ENCODE measurements at places on chromosomes 16 and 17.

- DNase-seq: no peak
These were observed 873 bp downstream of the SETD1A start for GRCh38 chr16:30958175-30959079.

- DNase-seq: no peak
These were observed 49.0 kb upstream of the ACSM2B start for GRCh38 chr16:20624882-20625807.

- no peak for DNase-seq
These were observed 36.0 kb downstream of the ZFP90 start for GRCh38 chr16:68575082-68575481.

- DNase-seq: no peak
These were observed 806.2 kb upstream of the EEF2KMT start for GRCh38 chr16:5903832-5904231.

GRCh38 chr17:9788601-9789000 lies 2.8 kb downstream of the DHRS7C start:
- DNase-seq: no peak

GRCh38 chr16:4316108-4316863 lies 419 bp downstream of the GLIS2 start:
- DNase-seq: no peak

GRCh38 chr16:81445143-81445961 lies 744 bp downstream of the CMIP start:
- DNase-seq: no peak

- DNase-seq: no peak
These were observed 1904.1 kb downstream of the TP53TG3F start for GRCh38 chr16:35363510-35363909.

- DNase-seq: no peak
These were observed 120.2 kb downstream of the METRNL start for GRCh38 chr17:83199500-83200201.

DNA sequence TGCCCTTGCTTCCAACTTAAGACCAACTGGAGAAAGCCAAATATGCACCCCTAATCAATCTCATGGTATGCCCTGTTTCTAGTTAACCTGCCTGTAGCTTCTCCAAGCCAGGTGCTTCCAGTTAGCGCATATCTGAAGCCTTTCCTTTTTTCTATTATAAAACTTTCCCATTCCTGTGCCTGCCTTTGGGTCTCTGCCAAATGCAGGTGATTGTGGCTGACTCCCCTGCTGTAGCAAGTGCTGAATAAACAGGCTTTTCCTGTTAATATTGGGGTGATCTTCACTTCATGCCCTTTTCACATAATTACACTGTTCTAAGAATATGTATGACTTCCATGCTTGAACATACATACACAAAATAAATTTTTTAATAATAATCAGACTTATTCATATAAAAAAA lies 207.4 kb downstream of the TANC2 start:
- no peak for DNase-seq

DNA sequence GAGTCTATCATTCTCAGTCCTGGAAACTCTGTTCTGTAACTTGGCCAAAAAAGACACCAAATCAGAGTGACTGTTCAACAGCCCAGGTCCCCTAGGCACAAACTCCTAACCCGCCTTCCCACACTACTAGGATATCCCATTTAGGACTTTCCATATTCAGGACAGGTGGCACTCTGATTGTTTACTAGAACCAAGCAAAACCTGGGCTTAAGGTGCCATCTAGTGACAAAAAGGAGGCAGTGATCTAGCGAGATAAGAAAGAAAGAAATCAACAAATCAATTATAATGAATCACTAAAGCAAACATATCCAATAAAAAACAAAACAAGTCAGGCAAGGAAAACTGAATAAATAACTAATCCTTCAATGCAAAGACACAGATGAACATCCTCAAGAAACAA lies 203.9 kb downstream of the CEP112 start:
- no peak for DNase-seq

DNA sequence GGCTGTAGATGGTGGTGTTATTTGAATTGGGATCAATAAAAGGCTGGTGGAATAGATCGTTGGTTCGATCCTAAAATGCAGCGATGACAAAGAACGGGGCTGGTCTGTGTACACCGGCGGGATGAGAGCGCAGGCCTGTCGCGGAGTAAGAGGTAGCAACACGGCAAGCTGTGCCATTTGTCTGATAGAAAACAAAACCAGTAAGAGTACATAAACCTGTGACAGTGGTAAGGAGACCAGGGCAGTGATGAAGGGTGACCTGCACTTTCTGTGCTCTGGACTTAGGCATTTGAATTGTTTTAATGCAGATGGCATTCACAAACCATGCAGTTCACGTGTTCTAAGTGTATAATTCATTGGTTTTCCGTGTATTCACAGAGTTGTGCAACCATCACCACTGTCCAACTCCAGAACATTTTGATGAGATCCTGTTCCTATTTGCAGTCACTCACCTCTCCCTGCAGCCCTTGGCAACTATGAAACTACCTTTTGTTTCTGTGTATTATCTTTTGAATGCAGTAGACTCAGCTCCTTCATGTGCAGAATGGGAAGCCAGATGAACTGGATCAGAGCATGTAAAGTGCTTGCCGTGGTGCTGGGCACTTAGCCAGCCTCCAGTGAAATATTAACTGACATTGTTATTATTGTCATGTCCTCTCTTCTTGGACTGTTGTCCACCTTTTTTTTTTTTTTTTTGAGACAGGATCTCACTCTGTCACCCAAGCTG lies 286.1 kb downstream of the SNX29 start:
- DNase-seq: no peak

DNA sequence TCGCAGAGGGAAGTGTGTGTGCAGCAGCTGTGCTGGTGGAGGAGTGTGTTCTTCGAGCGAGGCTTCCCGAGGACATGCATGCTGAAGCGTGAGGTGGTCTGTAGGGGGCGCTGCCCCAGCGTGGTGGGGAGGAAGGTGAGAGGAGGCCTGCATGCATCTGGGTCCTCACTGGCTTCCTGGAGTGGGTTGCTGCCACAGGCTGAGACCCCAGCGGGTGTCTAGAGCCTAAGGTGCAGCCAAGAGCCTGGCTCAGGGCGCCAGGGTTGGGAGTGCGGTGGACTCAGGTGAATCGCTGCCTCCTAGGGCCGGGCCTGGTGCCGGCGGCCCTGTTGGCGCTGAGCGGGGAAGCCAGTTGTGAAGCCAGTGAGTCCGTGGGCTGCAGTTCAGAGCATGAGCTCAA lies 7.5 kb upstream of the HSD3B7 start:
- no peak for DNase-seq

DNA sequence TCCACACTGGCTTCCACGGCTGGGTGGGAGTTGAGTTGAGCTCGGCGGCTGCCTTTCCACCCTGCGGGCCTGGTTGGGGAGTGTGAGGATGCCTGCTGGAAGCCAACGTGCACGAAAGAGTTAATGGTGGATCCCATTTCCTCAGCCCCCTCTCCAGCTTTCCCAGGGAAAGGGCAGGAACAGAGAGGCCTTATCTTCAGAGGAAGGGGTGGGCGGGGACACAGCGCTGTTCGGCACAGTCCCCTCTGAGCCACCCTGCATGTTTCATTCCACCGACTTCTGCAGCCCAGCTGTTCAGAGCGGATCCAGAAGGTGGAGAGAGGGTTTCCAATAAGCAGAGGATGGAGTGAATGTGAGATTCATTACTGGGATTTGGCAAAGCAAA lies 295.3 kb downstream of the SEC14L1 start:
- no peak for DNase-seq

DNA sequence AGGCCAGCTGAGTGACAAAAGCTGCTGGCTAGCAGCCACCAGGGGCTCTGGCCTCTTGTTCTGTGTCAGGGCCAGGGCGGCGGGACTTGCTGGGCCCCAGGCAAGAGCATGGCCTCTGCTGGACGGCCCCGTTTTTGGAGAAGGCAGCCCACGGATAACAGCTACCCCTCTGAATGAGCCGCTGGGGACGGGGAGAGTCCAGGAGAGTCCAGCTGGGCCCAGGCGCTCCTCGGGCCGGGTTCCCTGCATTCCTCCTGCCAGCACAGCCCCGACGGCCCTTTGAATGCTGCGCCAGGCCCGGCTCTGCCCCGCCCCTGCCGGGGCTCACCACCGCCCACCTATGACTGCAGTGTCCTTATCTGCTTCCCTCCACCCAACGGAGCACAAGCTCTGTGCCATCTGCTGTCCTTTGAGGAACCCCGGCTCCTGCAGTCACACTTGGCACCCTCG lies 33.4 kb downstream of the SLC7A5 start:
- no peak for DNase-seq

GRCh38 chr16:71441348-71442050 lies 355 bp downstream of the TLE7 start:
- DNase-seq: no peak

DNA sequence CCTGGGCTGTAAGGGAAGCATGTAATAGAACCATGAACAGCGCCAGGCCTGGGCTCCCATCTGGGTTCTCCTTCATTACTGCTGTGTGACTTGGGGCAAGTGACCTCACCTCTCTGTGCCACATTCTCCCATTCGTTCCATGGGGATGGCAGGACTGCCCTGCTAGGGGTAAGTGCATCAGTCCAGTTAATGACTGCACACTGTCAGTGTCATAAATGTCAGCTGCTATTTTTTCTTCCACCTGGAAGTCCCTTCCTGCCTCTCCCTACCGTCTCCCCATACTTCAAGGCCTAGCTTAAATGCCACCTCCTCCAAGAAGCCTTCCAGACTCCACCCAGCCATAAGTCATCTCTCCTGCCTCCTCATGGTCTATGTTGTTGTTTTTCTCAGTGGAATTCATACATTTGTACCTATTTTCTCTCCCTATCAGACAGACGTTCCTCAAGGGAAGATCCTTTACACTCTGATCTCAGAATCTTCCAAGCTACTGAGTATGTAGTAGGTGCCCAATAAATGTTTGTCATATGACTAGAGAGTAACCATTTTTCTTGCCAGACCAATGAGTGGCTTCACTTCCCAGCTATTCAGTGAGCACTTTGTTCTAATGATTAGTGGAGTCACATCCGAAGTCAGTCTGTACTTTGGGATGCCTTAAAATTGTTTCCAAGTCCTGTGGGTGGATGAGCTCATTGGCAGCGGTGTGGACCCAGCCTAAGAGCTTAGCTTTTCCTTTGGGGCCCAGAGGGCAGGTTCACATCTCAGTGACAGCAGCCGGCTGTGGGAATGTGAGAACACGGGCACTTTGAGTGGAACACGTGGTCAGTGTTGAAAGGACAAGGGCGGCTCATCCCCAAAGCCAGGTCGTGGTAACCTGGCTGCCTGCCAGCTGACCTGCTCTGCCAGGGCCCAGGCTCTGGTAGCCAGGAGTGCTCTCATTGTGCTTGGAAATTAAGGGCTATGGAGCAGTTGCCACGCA lies 147.5 kb upstream of the GSE1 start:
- no peak for DNase-seq

GRCh38 chr17:73223626-73224230 lies 30.9 kb downstream of the COG1 start:
- no peak for DNase-seq

DNA sequence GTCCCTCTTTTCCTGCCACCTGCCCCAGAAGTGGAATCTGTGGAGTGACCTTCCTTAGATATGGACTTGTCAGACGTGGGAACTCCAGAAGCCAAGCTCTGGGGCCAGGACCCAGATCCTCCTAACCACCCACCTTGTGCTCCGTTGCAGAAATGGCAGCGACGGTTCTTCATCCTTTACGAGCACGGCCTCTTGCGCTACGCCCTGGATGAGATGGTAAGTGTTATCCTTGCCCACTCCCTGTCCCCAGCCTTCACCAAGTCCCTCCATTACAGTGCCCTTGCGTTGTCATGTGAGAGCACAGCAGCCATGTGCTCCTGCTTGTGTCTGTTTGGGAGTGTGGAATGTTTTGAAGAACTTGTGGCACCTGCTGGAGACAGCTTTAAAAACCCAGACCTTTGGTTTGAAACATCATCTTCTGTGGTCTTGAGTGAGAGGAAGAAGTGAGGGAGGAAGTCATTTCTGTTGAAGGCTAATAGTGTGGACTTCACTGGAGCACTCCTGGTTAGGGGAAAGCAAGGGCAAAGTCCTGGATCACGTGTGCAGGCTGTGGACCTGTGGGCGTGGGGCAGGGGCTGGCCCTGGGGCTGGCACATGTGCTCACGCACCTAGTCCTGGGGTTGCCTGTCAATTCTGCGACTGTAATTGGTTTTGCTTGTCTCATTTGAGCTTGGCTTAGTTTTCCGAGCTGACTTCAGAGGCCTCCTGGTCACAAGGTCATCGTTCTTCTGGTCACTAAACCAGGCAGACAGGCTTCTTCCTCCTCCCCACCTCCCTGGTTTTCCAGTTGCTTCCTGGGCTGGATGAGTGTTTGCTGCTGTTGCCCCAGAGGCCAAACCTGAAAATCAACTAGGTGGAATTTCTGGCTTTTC lies 35.8 kb downstream of the MPRIP start:
- DNase-seq: no peak

DNA sequence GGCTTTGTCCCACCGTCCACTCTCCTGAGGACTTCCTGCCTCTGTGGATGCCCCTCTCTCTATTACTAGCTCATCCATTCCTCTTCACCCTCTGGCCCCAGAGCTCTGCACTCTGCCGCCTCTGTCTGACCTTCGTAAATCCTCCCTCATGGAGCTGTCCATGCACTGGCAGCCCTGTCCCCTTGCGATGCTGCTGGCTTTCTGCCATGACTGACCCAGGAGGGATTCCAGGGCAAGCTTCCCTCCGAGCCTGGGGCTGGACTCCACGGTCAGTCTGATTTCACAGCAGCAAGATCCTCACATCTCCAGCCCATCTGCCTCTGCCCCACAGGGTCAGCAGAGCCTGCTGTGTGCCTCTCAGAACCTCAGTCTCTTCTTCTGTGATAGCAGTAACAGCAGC lies 4.7 kb downstream of the CBFA2T3 start:
- no peak for DNase-seq

- no peak for DNase-seq
These were observed 11.1 kb upstream of the ZNF652 start for GRCh38 chr17:49373115-49373514.

DNA sequence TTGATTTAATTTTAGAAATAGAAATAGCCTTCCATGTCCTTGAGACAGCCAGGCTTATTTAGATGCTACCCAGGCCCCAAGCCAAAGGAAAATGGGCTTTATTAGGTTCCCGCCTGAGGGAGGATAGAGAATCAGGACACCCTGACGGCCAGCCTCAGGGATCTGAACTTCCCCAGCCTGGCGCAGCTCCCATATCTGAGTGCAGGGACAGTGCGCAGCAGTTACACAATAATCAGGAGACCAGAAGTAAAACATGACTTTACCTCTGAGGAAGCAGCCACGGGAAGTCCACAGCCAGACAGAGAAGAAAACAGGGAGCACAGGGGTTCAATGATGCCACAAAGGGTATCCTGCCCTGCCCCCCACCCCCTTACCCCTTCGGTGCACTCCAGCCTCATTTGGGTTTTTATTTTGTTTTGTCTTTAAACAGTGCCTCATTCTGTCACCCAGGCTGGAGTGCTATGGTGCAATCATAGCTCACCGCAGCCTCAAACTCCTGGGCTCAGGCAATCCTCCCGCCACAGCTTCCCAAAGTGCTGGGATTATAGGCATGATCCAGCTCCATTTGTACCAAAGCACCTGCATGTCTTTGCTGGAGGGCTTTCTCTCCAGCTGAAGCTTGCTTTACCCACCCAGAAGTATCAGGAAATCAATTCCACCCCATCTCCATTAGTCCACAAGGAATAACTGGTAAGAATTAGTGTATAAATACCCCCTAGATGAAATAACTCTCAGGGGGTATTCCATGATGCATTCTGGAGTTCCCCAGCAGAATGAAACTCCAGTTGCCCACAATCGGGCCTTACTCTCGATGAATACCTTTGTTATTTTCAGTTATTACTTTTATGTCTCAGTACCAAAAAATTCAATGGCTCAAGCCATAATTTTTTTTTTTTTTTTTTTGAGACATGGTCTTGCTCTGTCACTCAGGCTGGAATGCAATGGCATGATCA lies 21.9 kb downstream of the ORC6 start:
- no peak for DNase-seq
